Astrocyte (in vitro differentiated cells and primary cell): ENCODE measurements at places on chromosomes 11 and 22. TPM values are rescaled to one million over a fixed set of nuclear protein-coding genes. Genes with fewer than 3 reads are reported as not detected.

DNA sequence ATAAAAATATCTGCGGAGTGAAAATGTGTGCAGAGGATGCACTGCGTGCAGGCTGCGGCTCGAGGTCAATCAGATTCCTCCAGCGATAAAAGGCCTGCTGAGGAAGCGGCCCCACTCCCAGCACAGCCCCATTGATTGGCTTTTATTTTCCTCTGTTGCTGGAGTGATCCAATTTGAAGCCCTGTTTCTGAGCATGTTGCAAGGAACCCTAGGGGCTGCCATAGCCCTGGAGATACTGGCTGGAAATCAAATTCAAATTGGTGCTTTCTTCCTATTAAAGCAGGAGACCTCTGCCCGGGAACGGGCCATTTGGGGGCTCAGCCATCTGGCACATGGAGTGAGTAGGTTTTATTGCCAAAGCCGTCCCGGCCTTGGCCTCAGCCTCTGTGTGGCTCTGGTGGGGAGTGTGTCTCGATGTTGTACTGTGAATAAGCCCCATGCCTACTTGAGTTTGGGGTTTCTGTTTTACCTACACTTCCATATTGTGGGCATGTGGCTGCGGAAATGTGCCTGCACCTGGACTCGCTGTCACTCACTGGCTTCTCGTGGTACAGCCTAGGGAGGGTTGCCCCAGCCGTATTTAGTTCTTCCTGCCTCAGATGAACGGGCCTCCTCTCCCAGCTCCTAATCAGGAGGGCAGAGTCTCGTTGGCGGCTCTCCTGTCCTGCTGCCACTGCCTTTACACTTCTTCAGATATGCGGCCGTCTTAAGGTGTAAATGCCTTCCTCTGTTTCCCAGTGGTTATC, 25.6 kb downstream of the PARVB start:
- H3K4me3 ChIP-seq = no peak overlapping the region
- no peak overlapping the region for H3K27ac ChIP-seq
- H3K4me1 ChIP-seq = peaks cover 3% of the 10 kb centered on the region
- no peaks in the 10 kb centered on the region for H3K36me3 ChIP-seq
- no peaks in the 10 kb centered on the region for H3K27me3 ChIP-seq
- DNase-seq = no peak

DNA sequence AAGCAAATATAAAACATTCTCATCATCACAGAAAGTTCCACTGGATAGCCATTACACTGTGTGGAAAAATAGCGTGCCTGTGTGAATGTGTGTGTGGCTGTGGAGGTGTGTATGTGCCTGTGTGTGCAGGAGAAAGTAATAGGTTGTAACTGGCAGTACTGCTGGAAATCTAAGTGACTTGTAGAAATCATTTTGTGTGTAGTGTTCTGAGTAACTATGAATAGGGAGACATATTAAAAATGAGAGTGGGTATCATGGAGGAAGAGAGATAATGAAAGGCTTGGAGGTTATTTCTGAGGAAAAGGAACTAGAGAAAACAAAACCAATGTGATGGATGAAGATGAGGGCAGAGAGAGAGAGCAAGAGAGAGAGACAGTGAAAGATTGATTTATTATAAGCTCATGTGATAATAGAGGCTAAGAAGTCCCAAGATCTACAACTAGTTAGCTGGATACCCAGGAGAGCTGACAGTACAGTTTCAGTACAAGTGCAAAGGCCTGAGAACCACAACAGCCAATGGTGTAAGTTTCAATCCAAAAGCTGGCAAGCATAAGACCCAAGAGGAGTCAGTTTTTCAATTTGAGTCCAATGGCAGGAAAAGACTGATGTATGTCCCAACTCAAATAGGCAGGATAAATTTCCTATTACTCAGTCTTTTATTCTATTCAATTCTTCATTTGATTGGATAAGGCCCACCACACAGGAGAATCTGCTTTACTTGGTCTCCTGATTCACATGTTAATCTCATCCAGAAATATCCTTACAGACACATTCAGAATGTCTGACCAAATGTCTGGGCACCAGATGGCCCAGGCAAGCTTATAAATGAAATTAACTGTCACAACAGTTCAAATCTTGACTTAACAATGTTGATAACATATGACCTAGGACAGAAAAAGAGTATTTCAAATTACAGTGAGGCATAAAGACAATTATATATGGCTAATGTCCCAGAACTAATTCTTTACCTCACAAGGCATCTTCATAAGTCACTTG, 14.9 kb downstream of the KBTBD3 start:
- no peaks in the 10 kb centered on the region for H3K36me3 ChIP-seq
- no peak for DNase-seq
- no peak overlapping the region for H3K4me3 ChIP-seq
- H3K27ac ChIP-seq = no peak overlapping the region
- no peaks in the 10 kb centered on the region for H3K4me1 ChIP-seq

The A4GALT gene
- 1.6 and 1.9 TPM in 2 replicates for total RNA-seq

DNA sequence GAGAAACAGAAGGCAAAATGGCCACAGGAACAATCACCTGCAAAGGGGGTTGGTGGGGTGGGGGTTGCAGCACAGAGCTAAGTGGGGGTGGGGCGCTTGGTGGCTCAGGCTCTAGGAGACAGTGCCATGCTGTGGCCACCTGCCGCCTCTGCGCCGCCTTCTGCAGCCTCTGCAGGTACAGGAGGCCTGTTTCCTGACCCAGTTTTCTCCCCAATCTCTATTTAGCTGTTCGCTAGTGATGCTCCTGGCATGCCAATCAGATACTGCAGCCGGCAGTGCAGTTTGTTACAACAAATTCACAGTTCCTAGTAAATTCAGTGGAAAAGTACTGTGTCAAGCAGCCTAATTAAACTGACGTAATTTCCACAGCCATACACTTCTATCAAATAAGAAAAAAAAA, 106.4 kb downstream of the SERGEF start:
- H3K27me3 ChIP-seq = no peaks in the 10 kb centered on the region
- H3K36me3 ChIP-seq = no peaks in the 10 kb centered on the region
- no peaks in the 10 kb centered on the region for H3K4me1 ChIP-seq
- H3K27ac ChIP-seq = no peak overlapping the region
- H3K4me3 ChIP-seq = no peak overlapping the region
- no peak for DNase-seq

The ZNF215 gene
- 2.1 and 2.9 TPM in 2 replicates for total RNA-seq

DNA sequence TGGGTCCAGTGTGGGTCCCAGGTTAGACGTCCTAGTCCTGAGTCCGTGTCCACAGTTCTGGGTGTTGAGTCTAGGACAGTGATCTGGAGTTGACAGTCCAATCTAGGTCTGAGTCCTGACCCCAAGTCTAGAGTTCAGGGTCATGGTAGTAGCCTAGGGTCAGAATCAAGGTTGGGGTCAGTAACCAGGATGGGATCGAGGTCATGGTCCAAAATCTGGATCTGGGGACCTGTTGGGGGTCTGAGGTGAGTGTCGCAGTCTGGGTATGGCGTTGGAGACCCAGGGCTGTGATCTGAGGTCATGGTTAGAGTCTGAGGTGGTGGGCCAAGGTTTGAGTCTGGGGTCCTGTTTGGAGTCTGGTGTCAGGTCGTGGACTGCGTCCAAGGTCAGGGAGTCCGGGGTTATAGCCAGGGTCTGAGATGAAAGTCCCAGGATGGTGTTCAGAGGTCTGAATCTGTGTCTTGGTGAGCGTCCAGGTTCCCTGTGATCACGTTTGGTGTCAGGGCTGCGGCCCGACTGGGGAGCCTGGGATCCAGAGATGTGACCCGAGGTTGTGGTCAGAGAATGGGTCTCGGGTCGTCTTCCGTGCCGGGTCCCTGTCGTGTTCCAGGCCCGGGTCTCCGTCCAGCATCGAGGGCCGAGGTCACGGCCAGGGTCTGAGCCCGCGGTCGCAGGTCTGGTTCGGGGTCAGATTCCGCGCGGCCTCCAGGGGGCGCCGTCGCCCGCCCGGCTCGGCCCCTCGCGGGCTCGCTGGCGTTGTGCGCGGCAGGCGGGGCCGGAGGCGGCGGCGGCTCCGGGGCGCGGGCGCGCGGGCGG, 432 bp upstream of the GRK2 start:
- H3K4me1 ChIP-seq = peaks cover 45% of the 10 kb centered on the region
- no peaks in the 10 kb centered on the region for H3K27me3 ChIP-seq
- H3K4me3 ChIP-seq = peak overlapping the region; percentile 41
- no peak overlapping the region for H3K27ac ChIP-seq

GRCh38 chr22:24066865-24067264, 55.8 kb downstream of the CABIN1 start:
- H3K36me3 ChIP-seq = peaks cover 15% of the 10 kb centered on the region
- H3K27me3 ChIP-seq = no peaks in the 10 kb centered on the region
- DNase-seq = no peak

The C11orf65 gene
- total RNA-seq = 0.77 and 1.00 TPM in 2 replicates

GRCh38 chr11:18907391-18907790, 31.8 kb downstream of the MRGPRX1 start:
- no peaks in the 10 kb centered on the region for H3K4me1 ChIP-seq
- no peak for DNase-seq
- H3K4me3 ChIP-seq = no peak overlapping the region
- H3K36me3 ChIP-seq = no peaks in the 10 kb centered on the region
- H3K27ac ChIP-seq = no peak overlapping the region
- H3K27me3 ChIP-seq = no peaks in the 10 kb centered on the region

The CD151 gene
- total RNA-seq = 414 and 421 TPM in 2 replicates

- no peaks in the 10 kb centered on the region for H3K36me3 ChIP-seq
- H3K4me1 ChIP-seq = no peaks in the 10 kb centered on the region
- no peak overlapping the region for H3K27ac ChIP-seq
- H3K4me3 ChIP-seq = no peak overlapping the region
Measured at GRCh38 chr22:44261861-44262595, 50.7 kb downstream of the SHISAL1 start.
